ENCODE measurements at places on chromosomes 6 and 20.

DNA sequence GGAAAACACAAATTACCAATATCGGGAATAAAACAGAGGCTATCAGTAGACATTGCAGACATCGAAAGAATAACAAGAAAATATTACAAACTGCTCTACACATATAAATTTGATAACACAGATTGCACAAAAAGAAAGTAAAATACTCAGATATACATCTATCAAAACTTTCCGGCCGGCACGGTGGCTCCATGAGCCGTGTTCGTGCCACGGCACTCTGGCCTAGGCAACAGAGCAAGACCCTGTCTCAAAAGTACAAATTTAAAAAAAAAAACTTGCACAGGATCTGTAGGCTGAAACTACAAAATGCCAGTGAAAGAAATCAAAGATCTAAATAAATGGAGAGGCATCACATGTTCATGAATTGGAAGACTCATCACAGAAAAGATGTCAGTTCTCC lies 49.4 kb downstream of the SNX5 start:
- DNase-seq = no peak

DNA sequence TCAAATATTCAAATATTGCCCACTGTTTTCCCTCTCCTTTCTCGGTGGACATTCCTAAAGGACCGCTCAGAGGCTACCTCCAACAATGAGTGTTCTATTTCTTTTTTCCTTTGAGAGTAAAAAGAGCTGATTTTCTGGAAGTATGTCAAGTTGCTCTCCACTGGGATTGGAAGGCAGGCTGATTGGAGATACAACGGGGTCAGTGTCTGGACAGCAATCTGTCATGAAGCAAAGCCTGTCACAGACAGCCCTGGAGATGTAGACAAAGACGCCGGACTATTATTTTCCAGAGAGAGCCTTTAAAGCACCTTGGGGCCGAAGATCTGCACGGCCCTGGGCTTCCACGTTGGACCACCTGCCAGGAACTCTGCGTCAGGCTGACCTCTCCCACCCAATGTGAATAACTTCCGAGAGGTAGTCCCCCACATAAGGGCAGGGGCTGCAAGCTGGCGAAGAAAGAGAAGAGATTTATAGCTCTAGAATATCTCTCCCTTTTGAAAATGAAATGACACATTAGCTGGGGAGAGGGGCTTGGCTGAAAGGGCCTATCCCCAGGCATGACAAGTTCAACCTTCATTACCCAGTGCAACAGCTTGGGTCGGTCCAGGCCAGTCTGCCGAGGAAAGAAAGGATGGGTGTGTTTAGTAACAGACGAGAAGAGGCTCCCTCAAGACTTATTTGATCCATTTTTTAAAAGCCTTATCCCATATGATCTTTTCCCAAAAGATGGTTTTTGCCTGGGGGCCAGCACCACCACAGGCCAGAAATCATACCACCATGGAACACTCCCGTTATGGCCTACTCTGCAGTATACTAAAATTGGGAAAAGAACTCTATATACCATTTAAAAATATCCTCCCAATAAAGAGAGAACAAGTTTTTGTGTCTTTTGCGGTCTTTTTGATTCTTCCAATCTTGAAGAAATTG lies 131.1 kb downstream of the OLIG3 start:
- no peak for DNase-seq

- DNase-seq = no peak
Observed at GRCh38 chr6:40988634-40989033, 50.4 kb downstream of the UNC5CL start.

GRCh38 chr6:35776364-35777215 lies at the start of gene CLPSL2:
TSS of gene CLPSL2 (plus strand) at chr6:35776598. CDS start at chr6:35776619, 21 bp downstream.
- no peak for DNase-seq

DNA sequence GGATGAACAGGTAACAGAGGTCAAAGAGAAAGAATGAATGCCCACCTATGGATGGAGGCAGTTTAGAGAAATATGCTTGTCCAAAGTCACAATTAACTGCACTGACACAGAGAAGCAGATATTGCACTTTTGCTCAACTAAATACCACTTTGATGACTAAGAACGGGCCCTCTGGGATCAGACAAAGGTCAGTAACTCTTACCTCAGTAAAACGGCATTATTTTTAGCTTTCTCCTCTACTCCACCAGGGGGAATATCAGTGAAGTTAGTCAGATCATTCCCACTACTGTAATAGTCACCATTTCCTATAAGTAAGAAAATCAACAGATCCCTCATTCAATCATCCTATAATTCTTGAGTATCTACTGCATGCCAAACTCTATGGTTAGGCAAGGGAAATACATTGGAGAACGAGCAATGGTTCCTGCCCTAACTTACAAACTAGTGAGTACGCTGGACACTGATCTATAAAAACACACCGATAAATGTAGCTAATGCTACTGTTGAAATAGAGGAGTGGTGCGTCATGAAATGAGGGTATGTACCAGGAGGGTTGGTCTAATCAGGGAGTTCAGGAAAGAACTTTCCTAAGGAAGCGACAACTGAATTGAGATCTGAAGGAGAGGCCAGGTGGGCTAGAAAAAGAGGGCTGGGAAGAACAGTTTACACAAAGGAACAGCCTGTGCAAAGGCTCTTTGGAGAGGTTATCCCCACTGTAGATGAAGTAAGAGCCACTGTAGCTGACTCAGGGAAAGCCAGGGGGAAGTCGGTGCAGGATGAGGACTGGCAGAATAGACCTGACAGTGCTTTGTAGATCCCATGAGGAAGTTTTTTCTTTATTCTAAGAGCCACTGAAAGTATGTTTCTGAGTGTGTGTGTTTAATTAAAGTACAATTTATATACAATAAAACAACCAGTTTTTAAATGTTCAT lies 9.2 kb downstream of the ECI2 start:
- no peak for DNase-seq

DNA sequence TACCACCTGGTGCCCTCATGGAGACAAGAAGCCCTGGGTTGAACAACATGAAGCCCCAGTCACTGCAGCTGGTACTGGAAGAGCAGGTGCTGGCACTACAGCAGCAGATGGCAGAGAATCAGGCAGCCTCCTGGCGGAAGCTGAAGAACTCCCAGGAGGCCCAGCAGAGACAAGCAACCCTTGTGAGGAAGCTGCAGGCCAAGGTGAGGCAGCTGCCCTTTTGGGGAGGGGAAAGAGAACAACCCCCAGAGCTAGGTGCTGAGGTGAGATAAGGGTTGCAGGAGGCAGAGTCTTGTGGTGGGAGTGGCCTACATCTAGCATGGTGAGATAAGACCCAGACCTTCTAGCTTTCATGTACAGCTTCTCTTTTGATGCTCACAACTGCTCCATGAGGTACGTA lies 7.0 kb downstream of the CEP250 start:
- no peak for DNase-seq

DNA sequence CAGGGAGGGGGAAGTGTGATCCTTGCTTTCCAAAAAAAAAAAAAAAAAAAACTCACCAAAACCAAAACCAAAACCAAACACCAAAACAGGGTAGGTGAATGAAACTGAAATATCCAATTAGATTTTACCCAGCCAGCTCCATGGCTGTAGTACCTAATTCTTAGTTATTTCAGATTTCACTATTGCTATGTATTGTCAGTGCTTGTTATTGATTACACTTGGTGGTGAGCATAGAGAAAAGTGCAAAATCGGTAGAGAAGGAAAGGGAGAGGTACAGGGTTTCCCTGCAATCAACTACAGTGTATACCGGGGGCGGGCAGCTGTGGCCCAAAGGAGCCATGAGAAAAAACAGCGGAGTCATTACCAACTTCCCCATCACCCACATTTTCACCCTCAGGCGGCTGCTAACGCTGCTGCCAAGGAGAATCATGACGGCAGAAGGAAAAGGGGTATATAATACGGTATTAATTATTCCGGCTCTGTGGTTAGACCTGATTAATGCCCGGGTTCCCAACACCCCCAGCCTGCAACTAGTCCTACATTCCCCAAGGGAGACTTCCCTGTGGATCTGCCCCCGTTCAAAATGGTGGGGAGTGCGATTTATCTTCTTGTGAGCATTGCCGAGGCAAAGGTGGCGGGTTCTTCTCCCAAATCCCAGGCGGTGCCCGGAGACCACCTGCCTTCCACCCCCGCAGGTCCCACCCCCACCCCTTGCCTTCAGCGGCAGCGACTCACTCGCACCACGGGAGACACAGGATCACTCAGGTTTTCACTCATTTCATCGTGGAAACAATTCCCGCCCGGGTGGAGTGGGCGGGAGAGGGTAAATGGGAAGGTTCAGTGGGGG lies at the start of gene C6orf62:
C6orf62 (minus strand) TSS at position 30 of the 847 bp plus-strand sequence. CDS start 486 bp downstream, outside the sequence.
- DNase-seq = peak; percentile 30

GRCh38 chr20:43941476-43942200 lies 27.0 kb downstream of the TOX2 start:
- no peak for DNase-seq

- no peak for DNase-seq
Observed at GRCh38 chr6:80769106-80769505, 662.6 kb downstream of the BCKDHB start.

DNA sequence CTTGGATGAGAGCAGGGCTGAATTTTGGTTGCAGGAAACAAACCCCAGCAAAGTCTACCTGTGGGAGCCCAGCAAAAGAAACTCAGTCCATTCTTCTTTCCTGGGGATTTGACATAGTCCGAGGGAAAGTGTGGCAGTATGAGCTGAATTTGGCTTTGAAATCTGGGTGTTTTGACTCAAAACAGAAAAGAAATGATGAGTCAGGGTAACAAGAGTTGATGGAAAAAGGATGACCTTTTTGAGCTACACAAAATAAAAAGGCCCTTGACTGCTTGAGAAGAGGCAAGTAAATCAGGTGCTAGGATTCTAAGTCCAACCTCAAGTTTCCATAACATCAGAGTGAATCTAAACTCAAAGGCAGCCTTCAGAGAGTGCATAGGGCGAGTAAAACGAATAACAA lies 163.3 kb upstream of the BMP2 start:
- DNase-seq = no peak

GRCh38 chr6:110654096-110654820 lies 161.0 kb downstream of the CDK19 start:
- no peak for DNase-seq

- no peak for DNase-seq
Observed at GRCh38 chr6:127342296-127342945, 988 bp downstream of the ECHDC1 start.

Measured in stimulated activated CD4-positive, alpha-beta T cell treated with anti-CD3 and anti-CD28 coated beads, Interleukin-1b, Interleukin-23, amount 100 ng/mL, for 1 hour (primary cell).